ENCODE measurements at places on chromosomes 13 and 19. TPM values are rescaled to one million over a fixed set of nuclear protein-coding genes. Genes with fewer than 3 reads are reported as not detected.

DNA sequence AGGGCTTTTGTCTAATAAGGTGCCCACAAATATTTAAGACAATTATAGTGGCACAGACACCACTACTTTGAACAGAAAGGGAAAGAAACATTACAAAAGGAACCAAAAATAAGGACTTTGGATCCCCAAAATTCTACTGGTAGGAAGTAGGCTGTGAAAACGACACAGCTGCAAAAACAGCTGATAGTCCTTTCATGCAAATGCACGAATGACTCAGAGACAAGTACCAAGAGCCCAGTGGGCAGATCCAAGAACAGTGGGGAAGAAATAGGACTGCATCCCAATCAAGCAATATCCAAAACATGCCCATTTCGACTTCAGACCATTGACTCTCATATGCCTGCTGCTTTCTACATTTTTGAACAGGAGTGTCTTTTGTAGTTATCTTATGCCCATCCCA, 269.4 kb upstream of the NBEA start:
- no peak for DNase-seq

DNA sequence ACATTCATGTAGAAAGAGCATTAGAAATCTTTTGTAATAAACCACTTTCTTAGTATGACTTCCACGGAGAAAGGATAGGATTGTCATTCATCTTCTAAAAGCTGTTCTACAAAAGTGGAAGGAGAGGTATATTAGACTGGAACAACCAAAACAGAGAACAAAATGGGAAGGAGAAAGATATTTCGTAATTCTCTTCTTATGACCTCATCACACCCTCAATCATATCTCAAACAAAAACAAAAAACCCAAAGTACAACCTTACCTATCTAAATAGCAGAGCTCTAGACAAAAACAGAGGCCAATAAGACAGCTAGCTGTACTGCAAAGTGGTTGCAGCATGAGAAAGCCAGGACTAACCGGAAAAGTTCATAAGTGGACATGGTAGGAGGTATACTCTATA, 46.3 kb downstream of the DACH1 start:
- DNase-seq = no peak

GRCh38 chr13:36665630-36666029, 8.2 kb upstream of the SERTM1 start:
- DNase-seq = no peak

GRCh38 chr19:45161738-45162607, 1.2 kb upstream of the NKPD1 start:
- DNase-seq = no peak

GRCh38 chr13:112791663-112792440, 102.0 kb downstream of the ATP11A start:
- DNase-seq = no peak

The FREM2 gene
- 0.98 TPM for total RNA-seq

The GPR183 gene
- 12.0 TPM for total RNA-seq

The VSTM1 gene
- total RNA-seq = not detected

The CFD gene
- total RNA-seq = 2,325 TPM

Data from vagina (tissue), 2 donors.